Left lobe of liver (tissue), 2 donors: ENCODE measurements at places on chromosomes 12 and 14.

DNA sequence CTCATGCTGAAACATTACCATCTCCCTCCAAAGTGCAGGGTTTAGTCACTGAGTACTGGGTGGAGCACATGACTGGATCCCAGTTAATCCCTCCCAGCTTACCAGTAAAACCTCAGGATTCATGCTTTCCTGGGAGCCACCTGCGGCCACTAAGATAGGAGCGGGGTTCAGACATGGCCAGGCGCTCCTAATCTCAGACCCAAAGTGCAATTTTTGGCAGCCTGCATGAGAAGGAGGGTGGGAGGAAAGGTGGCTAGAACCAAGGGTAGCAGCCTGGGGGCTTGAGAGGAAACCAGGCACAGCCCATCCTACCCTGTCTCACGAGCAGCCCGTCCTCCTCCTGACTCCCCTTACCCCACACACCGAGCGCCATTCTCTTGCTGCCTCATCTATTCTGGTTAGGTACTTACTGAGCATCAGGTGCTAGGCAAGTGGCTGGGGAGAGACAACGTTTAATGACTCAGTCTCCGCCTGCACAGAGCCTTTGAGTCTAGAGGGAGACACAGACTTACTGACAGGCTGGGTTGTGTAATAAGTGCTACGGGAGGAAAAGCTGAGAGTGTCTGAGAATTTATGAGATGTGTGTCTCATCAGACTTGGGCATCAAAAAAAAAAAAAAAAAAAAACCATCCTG lies 9.9 kb downstream of the GPRC5A start:
- DNase-seq, result no peak

DNA sequence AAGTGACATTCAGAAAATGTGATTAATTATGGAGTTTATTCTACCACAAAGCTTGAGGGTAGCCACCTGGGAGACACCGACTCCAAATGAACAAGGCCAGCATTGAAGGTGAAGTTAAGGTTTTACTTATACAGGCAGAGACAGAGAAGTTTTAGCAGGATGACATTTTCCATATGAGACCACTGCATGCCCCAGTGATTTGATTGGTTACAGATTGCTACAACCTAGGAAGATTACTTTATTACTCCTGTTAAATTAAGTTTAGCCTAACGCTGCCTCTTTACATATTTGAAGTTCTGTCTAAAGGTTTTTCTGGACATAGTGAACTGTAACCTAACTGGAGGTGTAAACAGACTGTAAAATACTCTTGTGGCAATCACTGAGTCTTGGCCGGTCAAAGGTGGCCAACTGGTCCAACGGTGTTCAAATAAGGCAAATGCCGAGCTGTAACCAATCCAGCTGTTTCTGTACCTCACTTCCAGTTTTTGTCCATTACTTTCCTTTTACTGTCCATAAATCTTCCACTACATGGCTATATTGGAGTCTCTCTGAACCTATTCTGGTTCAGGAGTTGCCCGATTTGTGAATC lies 57.2 kb downstream of the RIN3 start:
- no peak for DNase-seq

DNA sequence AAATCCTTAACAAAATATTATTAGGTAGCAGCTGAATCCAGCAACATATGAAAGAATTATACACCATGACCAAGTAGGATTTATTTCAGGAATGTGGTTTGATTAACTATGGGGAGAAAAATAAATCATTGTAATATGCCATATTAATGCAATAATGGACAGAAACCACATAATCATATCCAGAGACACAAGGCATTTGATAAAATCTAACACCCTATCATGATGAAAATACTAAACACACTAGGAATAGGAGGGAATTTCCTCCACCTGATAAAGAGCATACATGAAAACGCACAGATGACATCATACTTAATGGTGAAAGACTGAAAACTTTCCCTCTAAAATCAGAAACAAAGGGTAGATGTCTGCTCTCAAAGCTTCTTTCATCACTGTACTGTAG lies 238.9 kb downstream of the PHLDA1 start:
- no peak for DNase-seq

GRCh38 chr14:28576523-28576922 lies 190.1 kb upstream of the FOXG1 start:
- DNase-seq, result no peak

- no peak for DNase-seq
Measured at GRCh38 chr12:62582065-62582366, 115.4 kb downstream of the MON2 start.

- DNase-seq, result no peak
Measured at GRCh38 chr12:31005256-31005943, 68.3 kb upstream of the DDX11 start.

GRCh38 chr12:1614360-1614759 lies 14.7 kb upstream of the WNT5B start:
- DNase-seq, result no peak

- DNase-seq, result no peak
Measured at GRCh38 chr14:75001899-75002298, 822 bp upstream of the EIF2B2 start.

- DNase-seq, result no peak
Measured at GRCh38 chr12:79001404-79001803, 136.8 kb downstream of the SYT1 start.

- DNase-seq, result peak; percentile 51
Measured at GRCh38 chr12:104480826-104481440, 24.2 kb downstream of the CHST11 start.

DNA sequence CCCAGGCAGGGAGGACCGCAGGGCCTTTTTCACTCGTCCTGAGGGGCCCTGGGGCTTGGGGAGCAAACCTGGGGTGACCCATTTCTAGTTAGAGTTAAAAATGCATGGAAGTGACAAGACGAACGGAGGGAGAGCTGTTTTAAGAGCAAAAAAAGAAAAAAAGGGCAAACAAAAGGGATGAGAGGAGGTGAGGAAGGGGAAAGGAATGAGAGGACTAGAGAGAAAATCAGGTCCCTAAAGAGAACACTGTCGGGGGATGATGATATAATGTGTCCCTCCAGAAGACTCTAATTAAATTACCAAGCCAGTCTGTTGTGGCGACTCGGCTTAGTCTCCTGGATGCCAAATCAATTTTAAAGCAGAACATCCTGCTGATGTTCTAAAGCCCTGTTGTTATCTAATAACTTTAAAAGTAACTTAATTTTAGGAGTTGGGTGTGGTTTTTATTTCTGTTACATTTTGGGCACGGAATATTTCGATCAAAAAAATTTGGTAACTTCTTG lies 1.1 kb downstream of the ANO6 start:
- DNase-seq, result no peak

GRCh38 chr12:51631591-51631990 lies 40.6 kb downstream of the SCN8A start:
- no peak for DNase-seq

DNA sequence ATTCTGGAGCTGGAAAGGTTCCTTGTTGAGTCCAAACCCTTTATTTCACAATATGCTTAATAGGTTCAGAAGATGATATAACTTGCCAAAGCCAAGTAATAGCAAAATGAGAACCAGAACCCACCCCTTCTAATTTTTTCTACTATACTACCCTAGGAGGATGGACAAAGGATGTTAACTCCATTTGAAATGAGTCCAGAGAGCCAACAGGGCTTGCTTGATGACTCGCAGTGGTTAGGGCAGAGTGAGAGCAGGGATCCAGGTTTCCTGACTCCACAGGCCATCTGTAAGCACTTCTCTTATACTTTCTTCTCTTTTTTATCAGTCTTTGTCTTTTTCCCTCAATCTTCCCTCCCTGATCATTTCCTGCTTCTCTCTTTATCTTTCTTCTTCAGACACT lies 668.1 kb downstream of the MED13L start:
- DNase-seq, result no peak

GRCh38 chr12:69105101-69105962 lies 134.0 kb upstream of the CPSF6 start:
- no peak for DNase-seq

DNA sequence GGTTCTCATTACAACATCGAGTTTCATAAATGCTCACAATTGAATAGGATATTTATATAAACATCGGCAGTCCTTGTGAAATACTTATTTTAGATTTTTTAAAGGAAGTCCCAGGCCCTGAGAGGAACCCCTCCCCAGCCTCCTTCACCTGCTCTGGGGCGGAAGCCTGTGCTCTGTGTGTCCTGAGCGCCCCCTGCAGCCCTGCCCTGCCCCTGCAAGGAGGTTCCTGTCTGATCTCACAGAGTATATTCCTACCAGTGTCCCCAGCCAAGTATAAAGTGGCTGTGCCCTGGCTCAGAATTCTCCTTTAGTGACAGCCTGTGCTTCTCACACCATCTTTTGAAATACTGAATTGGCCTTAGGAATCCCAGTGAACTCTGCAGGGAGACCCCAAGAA lies 659.5 kb downstream of the TMEM121 start:
- DNase-seq, result no peak

DNA sequence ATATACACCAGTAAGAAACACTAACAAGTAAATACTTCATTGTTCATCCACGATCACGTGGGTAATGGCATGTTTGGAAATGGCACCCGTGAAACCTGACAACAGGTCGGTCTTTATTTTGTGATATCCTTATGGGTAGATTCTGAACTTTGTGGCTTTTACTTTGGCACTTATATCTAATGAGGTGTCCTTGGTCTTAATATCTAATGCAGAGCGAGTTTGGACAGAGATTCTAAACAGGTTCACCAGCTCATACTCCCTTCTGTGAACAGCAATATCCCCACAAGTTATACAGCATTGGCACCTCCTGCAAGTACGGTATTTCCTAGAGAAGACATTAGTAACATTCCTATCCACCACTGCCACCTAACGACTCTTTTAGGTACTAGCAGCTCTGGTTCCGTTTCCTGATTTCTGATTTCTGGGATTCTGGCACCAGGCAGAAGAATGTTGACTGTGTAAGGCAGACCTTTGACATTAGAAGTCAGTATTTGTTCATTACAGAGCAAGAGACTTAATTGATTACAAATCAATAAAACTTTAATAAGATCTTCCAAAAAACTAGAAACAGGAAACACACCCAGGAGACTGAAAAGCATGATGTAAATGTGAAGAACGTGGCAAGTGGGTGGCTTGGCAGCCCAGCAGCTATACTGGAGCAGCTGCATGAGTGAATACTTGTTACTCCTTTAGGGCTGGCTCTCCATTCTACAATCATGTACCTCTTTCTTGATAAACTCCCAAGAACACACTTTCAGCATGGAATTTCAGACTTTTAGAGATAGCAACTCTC lies 2.5 kb downstream of the ANG start:
- DNase-seq, result no peak

DNA sequence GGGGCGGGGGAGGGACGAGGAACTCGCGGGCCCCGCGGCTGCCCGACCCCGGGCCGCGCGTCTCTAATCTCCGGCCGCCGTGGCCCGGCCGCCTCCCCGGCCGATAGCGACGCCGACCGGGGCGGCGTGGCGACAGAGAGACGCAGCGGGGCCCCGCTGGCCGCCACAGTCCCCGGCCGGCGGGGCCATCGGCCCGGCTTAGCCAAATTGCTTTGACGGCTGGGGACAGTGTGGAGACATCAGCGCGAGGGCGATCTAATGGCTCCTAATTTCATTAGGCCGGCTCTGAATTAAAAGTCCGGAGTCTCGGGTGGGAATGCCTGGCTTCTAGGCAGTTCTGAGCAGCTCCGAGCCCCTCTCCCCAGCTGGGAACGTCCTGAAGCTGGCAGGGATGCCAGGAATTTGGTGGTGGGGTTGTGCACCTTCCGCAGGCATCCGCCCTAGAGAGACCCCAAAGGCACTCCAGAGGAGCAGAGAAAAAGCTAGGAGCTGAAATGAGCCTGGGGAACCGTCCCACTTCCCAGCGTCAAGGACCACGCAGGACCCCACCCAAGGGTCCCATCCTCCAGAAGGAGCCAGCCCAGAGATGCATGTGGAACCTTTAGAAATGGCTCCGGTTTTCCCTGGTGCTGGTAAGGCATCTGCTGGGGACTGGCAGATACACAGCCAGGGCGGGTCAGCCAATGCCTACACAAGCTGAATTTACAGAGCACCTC lies 9.6 kb downstream of the TBX5 start:
- DNase-seq, result no peak

- no peak for DNase-seq
Measured at GRCh38 chr12:2959505-2960389, 550 bp downstream of the TEAD4 start.

DNA sequence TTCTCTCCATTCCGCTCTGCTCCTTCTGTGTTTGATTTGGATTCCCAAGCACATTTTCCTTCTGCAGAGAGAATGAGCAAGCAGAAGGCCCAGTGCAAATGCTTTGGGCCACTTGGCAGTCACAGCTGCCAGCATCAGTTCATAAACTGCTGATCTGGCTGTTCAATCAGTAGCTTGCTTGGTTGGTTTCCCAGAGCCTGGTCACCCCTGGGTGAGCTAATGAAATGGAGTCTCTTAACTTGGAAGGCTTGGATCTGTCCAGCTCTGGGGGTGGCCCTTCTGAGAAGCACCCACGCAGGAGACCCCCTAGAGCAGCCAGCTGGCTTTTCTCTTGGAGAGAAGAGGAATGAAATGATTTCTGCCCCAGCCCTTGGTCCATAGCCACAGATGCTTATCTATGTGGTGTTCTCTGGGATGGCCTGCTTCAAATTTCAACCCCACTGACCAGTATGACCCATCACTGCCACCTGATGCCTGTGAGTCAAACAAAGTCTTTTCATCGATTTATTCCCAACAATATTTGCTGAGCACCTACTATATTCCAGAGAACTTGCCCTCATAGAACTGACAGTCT lies 30.3 kb downstream of the FAIM2 start:
- DNase-seq, result peak; percentile 52

DNA sequence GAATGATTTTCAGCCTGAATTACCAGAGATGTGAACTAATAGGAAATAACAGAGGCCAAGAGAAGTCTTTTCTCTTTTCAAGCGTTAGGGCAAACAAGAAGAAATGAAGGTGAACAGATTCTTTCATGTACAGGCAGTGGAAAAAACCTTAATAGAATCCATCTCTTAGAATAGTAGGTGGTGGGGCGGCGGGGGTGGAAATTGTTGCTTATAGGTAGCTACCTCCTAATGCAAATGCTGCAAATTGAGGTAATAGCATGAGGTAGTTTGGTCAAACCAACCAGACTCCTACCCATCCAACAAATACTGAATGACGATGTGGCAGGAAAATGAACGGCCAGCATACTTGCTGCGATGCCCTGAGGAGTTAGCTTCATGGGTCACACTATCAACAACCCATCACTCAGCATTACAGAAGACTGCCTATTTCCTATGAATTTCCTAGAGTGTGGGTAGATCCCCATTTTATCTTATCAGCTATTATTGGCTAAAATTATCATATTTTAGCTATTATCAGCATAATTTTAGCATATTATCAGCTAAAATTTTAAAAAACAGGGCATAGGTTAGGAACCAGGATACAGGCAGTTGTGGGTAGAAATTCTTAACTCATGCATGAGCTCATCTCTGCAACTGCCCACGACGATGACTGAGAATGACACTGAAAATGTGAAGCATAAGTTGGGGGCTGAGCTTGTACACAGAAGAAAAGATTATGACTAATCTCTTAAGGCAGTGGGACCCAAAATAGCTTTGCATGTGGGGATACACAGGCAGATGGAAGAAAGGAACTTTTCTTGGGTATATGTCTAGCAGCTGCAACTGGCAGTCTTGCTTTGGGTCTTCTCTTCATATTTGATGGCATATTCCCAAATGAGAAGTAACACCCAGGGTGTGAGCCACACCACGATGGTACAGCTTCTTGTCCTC lies 68.7 kb downstream of the NIN start:
- DNase-seq, result no peak

GRCh38 chr12:96073346-96074330 lies 38.3 kb upstream of the LTA4H start:
- DNase-seq, result no peak
